Stimulated activated CD8-positive, alpha-beta memory T cell treated with anti-CD3 and anti-CD28 coated beads, Interleukin-4, amount 100 ng/mL, for 24 hours (primary cell): ENCODE measurements at places on chromosomes 16 and 17.

DNA sequence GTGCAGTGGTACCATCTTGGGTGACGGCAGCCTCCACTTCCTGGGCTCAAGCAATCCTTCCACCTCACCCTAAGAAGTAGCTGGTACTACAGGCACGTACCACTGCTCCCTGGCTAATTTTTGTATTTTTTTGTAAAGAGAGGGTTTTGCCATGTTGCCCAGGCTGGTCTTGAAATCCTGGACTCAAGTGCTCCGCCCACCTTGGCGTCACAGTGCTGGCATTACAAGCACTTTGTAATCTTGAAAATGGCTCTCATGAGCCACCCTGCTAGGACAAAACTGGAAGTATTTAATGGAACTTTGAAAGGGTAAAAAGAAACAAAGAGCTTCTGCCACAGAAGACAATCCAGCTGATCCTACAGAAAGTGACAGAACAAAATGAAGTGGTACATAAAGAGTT is 9.2 kb downstream of the SUMO2 start:
- no peak for DNase-seq

- no peak for DNase-seq
These were observed 237.5 kb upstream of the SALL1 start for GRCh38 chr16:51388516-51388951.

GRCh38 chr16:89925596-89926079 is 2.5 kb downstream of the TUBB3 start:
- no peak for DNase-seq

GRCh38 chr17:80529104-80529903 is 15.3 kb upstream of the RPTOR start:
- DNase-seq: no peak

- DNase-seq: no peak
These were observed 716.9 kb downstream of the KCNJ18 start for GRCh38 chr17:22409160-22409751.

GRCh38 chr17:40419559-40420331 is 2.0 kb upstream of the TOP2A start:
- DNase-seq: no peak

GRCh38 chr16:58110571-58111301 is 18.4 kb downstream of the CFAP20 start:
- no peak for DNase-seq

- peak; percentile 44 for DNase-seq
These were observed at the start of gene MLKL for GRCh38 chr16:74700438-74701225. TSS of gene MLKL (minus strand) at chr16:74700862. CDS start at chr16:74695757, 5,105 bp downstream.

DNA sequence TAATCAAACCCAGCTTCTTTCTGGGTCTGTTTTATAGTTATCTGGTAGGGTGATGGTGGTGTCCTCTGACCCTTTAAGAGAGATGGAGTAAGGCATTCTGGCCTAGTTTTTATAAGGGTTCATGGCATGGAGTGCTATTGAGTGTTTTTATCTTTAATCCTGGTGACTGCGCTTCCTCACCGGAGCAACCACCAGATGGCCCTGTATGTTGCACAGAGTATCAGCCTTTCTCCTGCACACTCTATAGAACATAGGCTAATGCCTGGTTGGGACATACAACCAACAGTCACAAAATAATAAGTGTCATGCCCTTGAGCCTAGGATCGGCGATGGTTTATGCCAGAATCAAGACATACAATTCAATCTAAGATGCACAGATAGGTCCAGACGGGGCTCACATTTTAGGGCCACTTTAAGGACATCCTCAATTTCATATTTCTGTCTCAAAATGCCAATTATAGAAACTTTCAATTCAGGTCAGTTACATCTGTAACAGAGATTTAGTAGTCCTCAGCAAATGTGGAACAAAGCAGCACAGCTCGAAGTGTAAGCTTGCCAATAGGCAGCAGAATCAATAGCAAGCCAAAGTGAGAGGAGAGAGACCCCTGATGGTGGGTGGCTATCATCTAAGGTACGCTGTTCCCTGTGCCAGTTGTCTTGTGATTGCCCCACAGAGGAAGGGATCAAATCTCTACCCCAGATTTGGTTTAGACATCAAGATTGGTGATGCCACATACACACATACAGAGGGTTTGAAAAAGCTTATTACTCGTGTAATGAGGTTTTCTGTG is 37.2 kb upstream of the HOXB9 start:
- DNase-seq: no peak

GRCh38 chr17:56707312-56708219 is 114.1 kb downstream of the NOG start:
- no peak for DNase-seq

GRCh38 chr17:19363460-19364035 is 1.0 kb upstream of the B9D1 start:
- no peak for DNase-seq

- no peak for DNase-seq
These were observed 24.9 kb upstream of the ZFPM1 start for GRCh38 chr16:88428156-88428555.

GRCh38 chr17:42618442-42619150 is 9.1 kb downstream of the TUBG1 start:
- no peak for DNase-seq

DNA sequence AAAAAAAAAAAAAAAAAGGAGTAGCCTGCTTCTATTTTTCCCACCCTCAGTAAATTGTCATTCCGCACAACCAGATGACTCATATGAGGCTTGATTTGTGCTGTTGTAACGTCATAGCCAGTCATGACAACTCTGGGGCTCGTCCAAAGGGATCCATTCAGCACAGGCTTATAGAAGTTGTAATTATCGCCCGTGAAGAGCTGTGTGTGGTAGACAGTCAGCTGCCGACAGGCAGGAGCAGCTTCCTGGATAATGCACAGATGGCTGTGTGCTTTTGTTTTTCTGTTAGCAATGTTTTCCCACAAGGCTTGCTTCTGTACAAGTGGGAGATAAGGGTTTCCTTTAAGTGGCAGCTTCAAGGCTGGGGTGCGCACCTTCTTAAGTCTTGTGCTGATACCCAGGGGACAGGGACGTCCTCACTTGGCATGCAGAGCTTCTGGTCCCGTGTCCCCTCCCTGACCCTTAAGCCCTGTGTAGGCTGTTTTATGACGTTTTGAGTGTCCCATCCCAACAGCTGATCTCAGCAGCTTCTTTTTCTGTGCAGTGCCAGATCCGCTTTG is 26.0 kb downstream of the SNX29 start:
- DNase-seq: no peak

- no peak for DNase-seq
These were observed 53.5 kb downstream of the STX8 start for GRCh38 chr17:9522074-9522473.

- DNase-seq: no peak
These were observed 8.6 kb downstream of the GOSR2 start for GRCh38 chr17:46931596-46931995.

- no peak for DNase-seq
These were observed 82.9 kb downstream of the KSR1 start for GRCh38 chr17:27539152-27539551.

- no peak for DNase-seq
These were observed 250.8 kb downstream of the STX8 start for GRCh38 chr17:9324864-9325263.

DNA sequence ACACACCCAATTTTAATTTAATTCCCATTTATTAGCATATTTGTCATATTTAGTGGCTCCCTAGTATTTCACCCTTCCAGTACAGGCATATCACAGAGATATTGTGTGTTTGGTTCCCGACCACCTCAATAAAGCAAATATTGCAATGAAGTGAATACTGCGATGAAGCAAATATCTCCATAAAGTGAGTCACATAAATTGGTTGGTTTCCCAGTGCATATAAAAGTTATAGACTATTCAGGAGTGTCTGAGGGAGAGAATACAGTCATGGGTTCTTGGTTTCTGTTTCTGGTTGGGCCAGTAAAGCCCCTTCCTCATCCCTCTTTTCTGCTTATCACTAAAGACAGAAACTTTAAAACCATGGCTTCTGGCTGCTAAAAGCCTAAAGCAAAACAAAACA is 295.4 kb upstream of the AXIN2 start:
- no peak for DNase-seq

DNA sequence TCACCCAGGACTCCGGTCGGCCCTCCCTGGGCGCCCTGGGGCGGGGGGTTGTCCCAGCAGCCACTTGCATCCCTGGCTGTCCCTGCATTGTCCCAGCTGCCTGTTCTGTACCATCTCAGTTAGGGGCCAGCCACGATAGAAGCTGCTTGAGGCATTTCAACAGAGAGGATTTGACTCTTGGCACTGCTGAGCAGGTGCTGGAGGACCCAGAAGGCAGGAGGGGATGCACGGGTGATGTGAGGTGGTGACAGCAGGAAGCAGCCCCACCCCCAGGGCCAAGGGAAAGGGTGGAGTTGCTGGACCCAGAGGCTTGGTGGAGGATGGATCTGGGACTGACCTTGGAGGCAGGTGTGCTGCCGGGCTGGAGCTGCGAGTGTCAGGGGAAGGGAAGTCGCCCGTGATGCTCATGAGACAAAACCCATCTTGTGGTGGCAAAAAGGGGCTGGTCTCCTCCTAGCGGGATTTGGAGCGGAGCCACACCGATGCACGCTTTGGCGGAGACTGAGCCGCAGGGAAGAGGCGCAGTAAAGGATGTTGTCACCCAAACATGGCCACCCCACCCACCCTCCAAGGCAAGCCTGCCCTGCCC is 188.0 kb upstream of the GSE1 start:
- no peak for DNase-seq

DNA sequence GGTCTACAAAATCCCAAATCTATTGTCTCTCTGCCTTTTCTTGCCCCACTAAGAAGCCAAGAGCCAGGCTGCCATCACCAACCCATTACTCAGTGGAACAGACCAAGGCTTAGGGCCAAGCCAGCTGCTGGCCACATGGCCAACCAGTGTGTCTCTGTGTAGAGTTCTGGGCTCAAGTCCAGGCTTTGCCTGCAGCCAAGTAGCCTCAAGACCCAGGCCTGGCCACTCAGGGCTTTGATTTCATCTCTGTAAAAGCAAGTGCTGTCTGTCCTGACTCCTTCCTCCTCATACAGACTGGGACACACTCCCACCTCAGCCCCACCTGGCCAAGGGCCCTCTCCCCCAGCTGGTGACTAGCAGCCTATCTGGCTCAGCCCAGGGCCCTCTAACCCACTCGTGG is 14.6 kb downstream of the SREBF1 start:
- no peak for DNase-seq
